ENCODE measurements at places on chromosomes 11 and 22.
A peak's percentile ranks its signal among the peaks of the same experiment; 100 is the strongest.

DNA sequence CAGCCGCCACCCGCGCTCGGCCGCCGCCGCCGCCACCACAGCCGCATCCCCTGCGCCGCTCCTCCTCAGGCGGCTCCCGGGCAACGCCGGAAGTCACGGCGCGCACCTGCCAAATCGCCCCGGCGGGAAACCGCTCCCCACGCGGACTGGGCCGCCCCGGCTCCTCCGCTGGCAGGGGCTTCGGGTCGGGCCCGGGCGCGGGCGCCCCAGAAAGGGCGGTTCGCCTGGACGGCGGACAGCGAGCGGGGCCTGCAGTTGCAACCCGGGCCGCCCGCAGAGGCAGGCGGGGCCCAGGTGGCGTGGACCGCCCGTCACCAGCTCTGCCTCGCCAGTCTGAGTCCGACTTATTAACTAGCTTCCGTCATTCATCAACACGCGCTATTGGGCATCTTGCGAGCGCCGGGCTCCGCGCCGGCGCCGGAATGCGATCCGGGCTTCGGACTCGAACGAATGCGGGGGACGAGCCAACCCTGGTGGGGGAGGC is at the start of gene HIRA:
TSS of gene HIRA (minus strand) at position 85 of the 484 bp plus-strand sequence. CDS start 257 bp downstream, outside the sequence.
- peak; percentile 69 for DNase-seq

DNA sequence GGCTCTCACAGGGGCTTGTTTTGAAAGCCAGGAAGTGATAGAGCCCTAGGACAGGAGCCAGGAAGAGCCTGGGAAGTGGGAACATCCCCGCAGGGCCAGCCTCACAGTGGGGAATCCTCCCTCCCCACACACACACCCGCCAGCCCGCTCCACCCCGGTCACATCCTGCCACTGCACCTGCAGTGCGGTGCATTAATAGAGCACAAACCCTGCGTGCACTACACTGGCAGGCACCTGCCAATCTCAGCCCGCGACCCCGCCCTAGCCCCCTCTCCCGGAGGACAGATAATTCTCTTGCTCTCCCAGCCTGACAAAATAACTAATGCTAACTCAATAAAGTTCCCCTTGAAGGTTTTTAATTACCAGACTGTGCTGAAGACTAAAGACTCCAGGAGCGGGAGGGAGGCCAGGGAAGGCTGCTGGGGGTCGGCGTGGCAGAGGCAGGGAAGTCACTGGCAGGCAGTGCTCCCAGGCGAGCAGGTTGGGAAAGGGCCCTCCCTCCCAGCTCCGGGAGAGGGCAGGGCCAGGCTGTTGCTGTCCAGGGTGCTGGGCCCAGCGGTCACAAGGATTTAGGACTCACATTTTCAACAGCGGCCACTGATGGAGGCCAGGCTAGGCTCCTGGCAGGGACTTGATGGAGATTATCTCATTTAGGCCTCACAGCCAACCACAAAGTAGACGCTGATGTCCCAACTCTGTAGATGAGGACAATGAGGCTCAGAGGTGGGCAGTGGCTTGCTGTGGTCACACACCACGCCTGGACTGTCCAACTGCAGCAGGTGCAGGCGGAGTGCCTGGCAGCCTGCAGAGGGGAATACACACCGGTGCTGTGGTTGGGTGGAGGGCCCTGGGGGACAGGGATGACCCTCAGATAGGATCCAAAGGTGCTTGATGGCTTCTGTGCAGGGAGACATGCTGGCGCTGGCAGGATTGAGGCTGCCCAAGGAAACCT is 23.9 kb upstream of the TCF20 start:
- DNase-seq = peak; percentile 24

DNA sequence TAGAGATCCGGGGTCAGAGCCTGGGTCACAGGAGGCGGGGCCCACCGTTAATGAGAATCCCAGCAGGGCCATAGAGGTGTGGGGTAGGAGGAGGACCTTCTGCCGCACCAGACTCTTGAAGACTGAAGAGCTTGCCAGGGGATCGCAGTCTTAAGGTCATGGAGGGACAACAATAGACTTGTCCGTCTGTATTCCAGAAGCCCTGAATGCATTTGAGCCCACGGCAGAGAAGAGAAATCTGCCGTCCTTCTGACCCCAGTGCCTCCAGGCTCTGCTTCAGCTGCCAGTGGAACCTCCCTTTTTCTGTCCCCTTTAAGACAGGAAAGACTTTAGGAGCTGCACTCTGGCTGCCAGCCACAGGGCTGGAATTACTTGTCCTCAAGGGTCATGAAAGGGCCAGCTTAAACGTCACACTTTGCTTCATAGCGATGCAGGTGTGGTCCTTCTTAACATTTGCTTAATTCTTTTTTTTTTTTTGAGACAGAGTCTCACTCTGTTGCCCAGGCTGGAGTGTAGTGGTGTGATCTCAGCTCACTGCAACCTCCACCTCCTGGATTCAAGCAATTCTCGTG is 15.5 kb upstream of the ST3GAL4 start:
- peak; percentile 64 for DNase-seq

DNA sequence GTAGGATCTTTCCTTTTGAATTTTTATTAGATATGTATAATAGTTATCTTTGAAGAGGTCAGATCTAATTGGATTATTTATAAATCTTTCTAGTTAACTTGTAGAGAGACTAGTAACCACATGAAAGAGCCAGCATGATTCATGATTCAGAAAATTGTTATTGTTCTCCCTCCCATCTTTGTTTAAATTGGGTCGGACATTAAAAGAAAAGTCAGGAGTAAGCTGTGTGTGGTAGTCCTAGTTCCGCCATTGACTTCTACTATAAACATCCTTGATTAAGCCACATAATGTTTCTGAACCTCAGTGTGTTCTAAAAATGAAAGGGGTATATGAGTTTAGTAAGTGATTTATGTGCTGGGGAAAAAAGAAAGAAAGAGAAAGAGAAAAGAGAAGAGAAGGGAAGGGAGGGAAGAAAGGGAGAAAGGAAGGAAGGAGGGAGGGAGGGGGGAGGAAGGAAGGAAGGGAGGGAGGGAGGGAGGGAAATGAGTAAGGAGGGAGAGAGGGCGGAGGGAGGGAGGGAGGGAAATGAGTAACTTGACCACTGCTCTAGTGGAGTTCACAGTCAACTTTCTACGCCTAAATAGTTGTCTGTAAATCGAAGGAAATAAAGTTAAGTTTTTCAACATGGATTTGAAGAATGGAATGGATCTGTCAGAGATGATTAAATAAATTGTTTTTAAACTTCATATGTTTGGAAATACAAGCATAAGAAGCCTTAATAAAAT is 32.9 kb downstream of the SIK2 start:
- DNase-seq = peak; percentile 33

DNA sequence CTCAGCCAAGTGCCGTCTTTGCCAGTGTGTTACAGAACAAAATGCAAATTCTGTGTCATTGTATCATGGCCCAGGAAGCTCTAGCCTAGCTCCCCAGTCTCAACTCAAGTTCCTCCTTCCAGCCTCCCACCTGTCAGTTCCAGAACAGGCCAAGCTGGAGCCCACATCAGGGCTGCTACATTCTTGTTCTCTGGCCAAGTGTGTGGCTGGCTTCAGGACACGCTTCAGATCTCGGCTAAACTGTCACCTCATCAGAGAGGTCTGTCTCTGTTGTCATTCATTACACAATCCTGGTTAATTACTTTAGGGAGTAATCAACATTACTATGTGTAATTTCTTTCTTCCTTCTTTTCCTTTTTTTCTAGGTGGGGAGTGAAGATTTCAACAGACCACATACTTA is 347.0 kb upstream of the SYN3 start:
- DNase-seq = no peak

GRCh38 chr11:94533696-94534630 is 9.8 kb upstream of the FUT4 start:
- no peak for DNase-seq

GRCh38 chr22:42061041-42061440 is 9.6 kb downstream of the NAGA start:
- no peak for DNase-seq

- no peak for DNase-seq
Measured at GRCh38 chr11:61964058-61964665, 3.3 kb downstream of the FTH1 start.

DNA sequence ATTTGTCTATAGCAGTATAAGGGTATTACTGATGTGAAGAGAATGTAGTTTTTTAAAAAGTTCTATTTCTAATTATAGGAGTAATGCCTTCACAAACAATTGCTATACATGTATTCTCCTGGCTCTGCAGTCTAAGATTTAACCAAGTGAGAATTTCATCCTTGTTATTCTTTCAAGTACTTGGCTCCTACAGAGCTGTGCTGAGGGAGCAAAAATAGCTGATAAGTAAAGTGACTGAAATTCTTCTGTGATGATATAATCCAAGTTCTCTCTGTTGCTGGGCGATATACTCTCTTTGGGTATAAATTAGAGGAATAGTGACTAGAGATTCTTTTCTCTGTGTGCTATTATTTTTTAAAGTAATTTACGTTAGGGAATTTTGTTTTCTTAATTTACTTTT is 68.0 kb downstream of the PGR start:
- DNase-seq = no peak

- no peak for DNase-seq
Measured at GRCh38 chr11:21909145-21909544, 283.7 kb upstream of the ANO5 start.

DNA sequence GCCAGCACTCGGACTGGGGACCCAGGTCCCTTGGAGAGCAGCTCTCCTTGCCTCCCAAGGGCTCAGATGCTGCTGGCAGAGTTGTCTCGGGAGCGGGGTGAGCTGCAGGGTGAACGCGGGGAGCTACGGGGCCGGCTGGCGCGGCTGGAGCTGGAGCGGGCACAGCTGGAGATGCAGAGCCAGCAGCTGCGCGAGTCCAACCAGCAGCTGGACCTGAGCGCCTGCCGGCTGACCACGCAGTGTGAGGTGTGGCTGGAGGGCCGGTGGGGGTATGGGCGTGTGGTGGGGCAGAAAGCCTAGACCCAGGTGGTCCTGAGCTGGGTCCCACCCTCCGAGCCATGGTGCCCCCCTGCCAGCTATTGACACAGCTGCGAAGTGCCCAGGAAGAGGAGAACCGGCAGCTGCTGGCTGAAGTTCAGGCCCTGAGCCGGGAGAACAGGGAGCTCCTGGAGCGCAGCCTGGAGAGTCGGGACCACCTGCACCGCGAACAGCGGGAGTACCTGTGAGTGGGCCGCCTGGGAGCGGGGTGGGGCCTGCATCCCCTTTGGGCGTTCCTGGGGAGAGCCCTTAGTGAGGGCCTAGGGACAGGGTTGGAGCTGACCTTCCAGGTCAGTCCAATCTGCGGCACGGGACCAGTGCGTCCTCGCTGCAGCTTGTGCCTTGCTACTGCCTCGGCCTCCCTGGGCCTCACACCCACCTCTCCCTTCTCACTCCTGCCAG is 5.8 kb upstream of the RPS6KA4 start:
- DNase-seq = no peak

DNA sequence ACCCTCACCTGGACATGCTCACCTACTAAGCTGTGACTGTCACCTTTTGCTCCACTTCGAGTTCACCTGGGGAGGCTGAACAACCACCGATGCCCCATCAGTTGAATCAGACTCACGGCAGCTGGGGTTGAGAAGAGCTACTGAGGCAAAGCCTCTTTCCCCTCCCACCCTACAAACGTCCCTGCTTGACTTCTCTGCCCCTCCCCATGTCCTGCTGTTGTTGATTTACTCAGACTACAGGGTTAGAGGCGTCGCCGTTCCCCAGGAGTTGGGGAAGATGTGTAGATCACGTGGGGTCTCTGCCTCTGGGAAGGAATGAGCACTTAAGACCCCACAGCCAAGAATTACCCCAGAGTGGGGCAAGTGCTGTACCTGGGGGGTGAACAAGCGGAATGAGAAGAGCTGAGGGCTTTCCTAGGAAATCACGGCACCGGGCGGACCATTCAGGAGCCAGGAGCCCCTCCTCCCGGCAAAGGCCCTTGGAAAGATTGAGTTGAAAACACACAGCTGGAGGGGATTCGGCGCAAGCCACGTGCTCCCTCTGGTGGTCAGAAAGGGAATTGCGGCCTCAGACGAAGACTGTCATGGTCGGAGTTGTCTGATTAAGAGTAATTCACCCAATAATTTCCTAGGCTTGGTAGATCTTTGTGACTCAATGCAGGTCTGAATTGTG is 7.0 kb downstream of the FXYD2 start:
- peak; percentile 56 for DNase-seq

GRCh38 chr11:12110714-12111548 is 541 bp downstream of the MICAL2 start:
- DNase-seq = peak; percentile 28

DNA sequence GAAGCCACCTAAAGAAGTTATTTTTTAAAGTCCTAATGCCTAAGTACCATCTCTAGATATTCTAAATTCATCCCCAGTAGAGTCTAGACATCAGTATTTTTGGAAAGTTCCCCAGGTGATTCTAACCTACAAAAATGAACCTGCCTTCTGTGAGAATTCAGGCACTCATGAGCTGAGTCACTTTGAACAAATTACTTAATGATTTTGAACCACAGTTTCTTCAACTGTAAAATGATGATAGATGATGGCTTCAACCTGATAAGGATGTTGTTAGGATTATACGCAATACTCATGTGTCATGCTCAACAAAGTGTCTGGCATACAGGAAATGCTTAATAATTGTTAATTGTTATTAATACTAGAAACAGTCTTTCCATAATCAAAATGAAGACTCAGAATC is 82.8 kb upstream of the OR5AK2 start:
- DNase-seq = no peak

Measured in AG10803 (cell line).